CD4-positive, alpha-beta T cell treated with Interleukin-21 for 1 hour (primary cell): ENCODE measurements at places on chromosomes 1 and 21.
A peak's percentile ranks its signal among the peaks of the same experiment; 100 is the strongest.

DNA sequence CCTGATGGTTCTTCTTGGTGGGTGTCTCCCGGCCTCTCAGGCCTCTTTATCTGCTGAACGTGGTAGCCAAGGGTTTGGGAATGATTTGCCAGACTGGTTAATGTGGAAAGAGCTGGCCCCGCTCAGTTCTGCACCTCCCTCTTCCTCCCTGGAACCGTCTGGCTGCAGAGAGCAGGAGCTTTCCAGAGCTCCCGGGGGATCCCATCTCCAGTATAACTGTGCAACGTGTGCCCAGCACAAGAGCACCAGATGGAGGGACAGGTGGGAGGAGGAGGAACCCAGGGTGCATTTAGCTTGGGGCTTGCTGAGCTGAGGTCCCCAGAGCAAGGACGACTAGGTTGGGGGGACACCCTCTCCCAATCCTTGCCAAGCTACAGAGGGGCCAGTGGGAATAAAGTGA, 5.0 kb downstream of the TFF1 start:
- DNase-seq: no peak

DNA sequence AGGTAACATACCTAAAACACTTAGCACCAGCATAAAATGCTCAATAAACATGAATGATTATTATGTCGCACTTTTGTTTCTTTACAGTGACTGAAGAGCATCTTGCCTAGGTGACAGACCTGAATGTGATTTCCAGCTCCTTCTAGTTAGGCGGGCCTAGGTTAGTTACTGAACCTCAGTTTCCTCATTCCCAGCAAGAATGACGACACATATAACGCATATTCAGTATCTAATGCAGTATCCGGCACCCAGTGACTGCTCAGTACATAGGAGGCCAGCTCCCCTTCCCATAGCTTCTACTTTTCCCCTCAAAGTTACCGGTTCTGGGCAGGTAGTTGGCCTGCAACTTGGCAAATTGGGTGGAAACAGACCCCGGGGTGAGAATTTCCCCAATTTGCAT, 763 bp downstream of the AUNIP start:
- no peak for DNase-seq

DNA sequence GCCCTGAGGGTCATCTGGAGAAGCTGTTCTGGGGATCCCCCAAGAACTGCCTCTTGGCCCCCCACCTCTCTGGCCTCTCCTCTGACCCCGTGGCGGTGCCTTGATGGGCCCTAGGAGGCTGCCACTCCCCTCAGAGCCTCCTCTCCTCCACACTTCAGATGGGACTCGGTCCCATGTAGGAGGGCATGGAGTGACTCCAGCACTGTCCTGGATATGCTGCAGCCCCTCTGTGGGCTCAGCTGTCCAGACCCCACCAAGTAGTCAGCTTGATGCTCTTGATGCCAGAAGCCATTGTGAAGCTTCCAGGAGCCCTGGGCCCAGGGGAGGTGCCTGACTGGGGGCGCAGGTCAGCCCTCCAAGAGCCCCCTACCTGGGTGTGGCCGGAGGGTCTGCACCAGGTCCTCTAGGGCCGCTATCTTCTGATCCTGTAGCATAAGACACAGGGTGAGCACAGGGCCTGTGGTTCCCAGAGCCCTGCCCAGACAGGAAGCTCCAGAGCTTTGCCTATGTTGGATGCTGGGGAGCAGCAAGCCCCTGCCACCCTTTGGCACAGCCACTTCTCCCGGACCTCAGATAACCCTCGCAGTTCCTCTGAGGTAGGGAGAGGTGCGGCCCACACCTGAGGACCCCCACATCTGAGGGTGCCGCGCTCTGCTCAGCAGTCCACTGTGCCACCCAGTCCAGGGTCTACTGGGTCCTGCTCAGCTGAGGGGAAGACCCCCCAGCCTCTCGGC, 9.2 kb downstream of the UBXN11 start:
- DNase-seq: no peak

DNA sequence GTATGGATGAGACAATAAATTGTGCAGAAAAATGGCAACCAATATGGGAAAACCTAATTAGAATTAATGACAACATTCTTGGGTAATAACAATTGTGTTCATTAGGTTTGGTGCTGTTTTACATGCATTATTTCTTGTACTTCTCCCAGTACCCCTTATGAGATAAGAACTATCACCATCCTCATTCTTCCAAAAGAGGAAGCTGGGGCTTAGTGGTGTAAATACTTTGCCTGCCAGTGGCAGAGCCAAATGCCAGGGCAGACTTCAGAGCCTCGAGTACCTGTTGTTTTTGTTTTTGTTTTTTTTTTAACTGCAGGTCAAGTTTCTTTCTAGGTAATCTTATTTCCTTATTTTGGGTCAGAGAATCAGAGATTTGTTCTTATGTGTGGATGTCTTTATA, 206.4 kb downstream of the RHOU start:
- no peak for DNase-seq

- no peak for DNase-seq
Measured at GRCh38 chr1:181646710-181647109, 163.4 kb downstream of the CACNA1E start.

DNA sequence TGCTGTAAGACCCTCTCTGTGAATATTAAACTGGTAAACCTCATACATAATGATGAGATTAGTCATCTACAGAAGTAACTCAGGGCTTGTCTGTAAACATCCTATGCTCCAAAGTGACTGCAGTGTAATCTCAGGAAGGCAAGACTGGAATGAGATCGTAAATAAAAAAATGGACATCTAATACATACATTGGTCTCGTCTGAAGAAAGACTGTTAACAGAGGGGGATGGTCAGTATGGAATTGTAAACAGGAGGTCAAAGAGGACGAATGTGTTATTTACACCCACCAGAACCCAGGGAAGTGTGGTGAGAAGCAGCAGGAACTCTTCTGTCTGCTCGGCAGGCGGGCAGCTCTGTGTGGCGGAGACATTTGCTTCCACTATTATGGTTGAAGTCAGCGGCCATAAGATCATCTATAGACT, 51.4 kb downstream of the DISC1 start:
- DNase-seq: no peak

- DNase-seq: no peak
Measured at GRCh38 chr1:162004441-162004950, 19.2 kb downstream of the OLFML2B start.

DNA sequence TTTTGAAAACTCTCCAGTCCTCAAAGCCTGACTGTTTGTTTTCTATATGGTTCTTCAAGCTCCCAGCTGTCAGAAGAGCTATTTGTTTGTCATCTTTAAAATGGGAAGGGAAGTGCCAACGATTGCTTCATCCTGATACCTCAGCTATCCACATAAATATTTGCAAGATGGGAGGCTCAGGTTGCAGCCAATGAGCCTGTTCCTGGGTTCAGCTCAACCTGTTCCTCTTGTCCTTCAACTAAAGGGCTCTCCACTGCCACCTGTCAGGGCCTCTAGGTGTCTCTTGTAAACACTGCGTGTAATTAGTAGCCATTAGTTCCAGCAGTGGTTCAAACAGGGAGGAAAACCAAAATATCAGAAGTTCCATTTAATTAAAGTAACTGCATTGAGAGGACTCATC, 445.1 kb downstream of the AJAP1 start:
- no peak for DNase-seq

GRCh38 chr1:151048645-151049032, 1.1 kb downstream of the C1orf56 start:
- no peak for DNase-seq

DNA sequence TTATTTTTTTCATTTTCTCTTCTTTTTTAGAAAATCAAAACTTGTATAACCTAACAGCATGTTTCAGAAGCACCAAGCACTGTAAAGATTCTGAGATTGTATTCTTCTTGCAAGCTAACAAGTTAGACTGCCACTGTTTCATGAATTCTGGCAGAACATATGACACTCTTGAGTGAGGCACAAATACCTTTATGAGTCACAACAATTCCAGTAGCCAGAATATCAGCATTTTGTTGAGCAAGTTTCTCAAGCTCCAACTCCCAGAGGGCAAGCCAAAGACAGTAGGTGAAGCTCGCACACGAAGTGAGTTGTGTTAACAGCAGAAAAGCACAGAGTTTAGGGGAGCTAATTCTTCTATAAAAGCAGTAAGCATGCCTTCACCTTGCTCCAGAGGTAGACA, 268.8 kb upstream of the NCAM2 start:
- DNase-seq: no peak

DNA sequence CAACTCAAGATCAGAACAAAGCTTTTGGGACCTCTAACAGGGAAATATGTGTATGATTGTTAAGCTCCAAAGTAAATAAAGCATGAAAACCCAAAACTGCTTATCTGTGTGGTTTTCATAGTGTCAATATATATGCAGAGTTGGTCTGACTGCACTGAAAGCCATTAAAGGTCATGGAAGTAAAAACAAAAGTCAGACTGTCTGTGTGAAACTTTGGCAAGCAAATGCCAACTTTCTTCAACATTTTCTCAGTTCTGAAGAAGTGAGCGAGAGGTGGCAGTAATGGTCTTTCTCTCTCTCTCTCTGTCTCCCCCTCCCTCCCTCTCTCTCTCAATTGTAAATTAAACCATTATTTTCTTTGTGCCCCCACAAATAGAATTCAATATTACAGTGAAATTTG, 100.1 kb upstream of the S1PR1 start:
- peak; percentile 51 for DNase-seq

- no peak for DNase-seq
Measured at GRCh38 chr21:26118938-26119540, 51.5 kb downstream of the APP start.

DNA sequence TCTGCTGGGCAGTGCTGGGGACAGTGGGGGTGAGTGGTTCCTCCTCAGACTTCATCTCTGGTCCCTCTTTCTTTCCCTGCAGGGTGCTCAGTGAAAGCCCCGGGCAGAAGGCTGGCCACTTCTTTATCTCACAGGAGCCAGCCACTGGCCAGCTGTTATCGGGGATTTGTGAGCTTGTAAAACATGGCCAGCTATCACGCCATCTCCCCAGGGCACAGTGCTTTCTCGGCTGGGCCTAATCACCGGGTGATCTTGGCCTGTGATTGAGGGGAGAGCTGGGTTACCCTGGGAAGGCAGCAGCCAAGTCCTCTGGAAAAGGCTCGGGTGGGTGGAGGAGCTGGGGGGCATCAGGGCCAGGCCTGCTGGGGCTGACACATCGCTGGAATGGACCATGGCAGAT, 83.0 kb downstream of the IGSF21 start:
- no peak for DNase-seq

DNA sequence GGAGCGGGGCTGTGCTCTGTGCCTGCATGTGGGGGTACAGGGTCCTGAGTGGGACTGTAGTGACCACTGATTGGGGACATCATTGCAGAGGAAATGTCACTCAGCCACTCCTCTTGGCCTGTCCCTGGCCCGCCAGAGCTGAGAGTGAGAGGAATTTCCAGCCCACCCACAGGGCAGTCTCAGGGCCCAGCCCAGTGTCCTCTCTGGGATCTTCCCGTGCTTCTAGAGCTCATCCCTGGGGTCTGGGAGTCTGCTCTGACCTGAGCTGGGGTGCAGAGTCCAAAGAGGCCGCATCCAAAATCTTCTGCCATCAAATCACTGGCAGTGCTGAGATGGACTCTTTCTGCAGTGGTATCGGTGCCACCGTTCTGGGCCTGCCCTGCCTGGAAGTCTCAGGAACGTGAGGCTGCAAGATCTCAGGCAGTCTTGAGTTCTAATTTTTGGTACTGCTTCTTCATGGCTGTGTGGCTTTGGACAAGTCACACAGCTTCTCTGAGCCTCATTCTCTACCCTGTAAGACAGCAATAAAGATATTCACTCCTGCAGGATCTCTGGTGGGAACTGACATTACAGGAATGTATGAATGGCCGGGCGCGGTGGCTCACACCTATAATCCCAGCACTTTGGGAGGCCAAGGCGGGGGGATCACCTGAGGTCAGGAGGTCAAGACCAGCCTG, 100.8 kb upstream of the TARDBP start:
- DNase-seq: no peak

DNA sequence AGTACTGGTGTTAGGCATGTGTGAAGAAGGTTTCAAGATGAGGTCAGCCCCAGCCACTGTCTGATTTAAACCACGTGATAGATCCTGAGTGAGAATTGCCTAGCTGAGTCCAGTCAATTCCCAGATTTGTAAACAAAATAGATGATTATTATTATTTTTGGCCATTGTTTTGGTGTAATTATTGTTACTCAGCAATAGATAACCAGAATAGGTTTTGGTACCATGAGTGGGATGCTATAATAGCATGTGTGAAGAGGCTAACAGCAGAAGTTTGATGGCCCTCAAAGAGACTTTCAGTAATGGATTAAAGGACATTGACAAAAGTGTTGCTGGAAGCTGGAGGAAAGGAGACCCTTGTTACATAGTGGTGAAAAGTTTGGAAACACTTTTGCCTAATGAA, 214.8 kb downstream of the BACH1 start:
- no peak for DNase-seq

GRCh38 chr21:15020797-15021196, 44.0 kb downstream of the NRIP1 start:
- no peak for DNase-seq

GRCh38 chr1:12001249-12001917, 17.9 kb upstream of the MIIP start:
- DNase-seq: peak; percentile 42

DNA sequence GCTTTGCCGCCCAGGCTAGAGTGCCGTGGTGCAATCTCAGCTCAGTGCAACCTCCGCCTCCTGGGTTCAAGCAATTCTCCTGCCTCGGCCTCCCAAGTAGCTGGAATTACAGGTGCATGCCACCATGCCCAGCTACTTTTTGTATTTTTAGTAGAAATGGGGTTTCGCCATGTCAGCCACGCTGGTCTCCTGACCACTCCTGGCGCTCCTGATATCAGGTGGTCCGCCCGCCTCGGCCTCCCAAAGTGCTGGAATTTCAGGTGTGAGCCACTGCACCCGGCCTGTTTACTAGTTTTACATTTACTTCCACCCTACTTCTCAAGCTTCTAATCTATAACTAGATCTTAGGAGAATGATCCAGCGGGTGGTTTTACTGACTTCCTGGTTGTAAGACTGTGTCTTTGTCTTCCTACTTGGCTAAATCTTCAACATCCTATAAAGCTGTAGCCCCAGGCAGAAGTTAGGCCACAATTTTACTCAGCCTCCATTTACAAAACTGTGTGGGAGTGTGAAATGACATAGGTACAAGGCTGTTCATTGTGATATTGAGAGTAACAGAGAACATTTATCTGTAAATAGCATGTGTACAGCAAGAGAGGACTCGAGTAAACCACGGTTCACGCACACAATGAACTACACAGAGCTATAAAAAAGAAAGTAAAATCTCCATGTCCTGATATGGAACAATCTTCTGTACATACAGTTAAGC, 9.6 kb upstream of the POU2F1 start:
- no peak for DNase-seq
